Aorta (tissue), 5 donors: ENCODE measurements at places on chromosomes 7 and 10. TPM values are rescaled to one million over a fixed set of nuclear protein-coding genes. Genes with fewer than 3 reads are reported as not detected.

DNA sequence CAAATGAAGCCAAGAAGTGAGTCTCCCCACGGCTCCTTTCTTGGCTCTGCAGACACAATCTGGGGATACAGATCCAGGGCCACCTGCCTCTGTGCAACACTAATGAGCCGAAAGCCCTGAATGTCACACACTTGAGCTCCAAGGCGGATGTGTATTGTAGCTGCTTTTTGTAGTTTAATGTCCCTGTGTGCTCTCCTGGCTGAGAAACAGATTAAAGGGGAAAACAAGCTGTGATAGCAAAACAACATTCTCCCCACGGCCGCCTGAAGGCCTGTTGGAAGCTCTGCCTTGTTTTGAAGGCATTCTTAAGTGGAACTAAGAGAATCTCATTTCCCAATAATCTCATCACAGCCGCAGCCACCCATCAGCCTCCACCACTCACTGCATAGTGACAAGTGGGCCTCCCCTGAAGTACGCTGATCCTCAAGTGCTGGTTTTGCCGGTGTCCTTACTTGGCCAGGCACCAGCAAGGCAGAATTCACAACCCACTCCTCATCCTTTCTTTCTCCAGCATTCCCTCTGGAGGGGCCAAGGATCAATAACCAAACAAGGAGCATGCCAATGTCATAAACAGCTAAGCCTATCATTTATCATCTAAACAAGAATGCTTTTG lies 44.4 kb upstream of the AMPH start:
- H3K36me3 ChIP-seq: no peaks in the 10 kb centered on the region
- no peaks in the 10 kb centered on the region for H3K4me1 ChIP-seq
- DNase-seq: no peak
- no peak overlapping the region for H3K27ac ChIP-seq
- H3K27me3 ChIP-seq: no peaks in the 10 kb centered on the region
- no peak overlapping the region for H3K4me3 ChIP-seq

- no peaks in the 10 kb centered on the region for H3K36me3 ChIP-seq
- H3K4me3 ChIP-seq: no peak overlapping the region
- no peak overlapping the region for H3K27ac ChIP-seq
- DNase-seq: no peak
Observed at GRCh38 chr7:147771344-147771743, 819.2 kb upstream of the C7orf33 start.

DNA sequence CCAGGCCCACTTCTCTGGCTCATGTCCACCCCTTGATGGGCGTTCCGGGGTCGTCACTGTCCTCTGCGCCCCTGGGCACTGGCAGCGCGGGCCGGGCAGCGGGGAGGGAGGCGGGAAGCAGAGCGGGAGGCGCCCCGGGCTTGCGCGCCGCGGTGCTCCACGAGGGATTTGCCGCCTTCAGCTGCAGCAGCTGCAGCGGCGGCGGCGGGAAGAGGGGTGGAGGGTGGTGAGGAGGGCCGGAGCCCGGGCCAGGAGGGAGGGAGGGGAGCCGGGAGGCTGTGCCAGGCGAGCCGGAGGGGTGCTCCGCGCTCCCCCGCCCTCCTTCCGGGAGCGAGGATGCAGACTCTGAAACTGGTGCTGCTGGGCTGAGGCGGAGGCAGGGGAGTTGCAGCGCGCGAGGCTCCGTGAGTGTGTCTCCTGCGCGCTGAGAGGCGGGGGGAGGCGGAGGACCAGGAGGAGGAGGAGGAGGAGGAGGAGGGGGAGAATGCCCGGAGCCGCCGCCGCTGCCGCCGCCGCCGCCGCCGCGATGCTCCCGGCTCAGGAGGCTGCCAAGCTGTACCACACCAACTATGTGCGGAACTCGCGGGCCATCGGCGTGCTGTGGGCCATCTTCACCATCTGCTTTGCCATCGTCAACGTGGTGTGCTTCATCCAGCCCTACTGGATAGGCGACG lies at the start of gene LHFPL3:
Gene LHFPL3, plus strand, starts transcription at position 308 of the 674 bp plus-strand sequence.
- H3K27ac ChIP-seq: no peak within 1 kb of the TSS
- H3K4me3 ChIP-seq: peak within 1 kb of the TSS; percentile 2
- DNase-seq: no peak
- H3K4me1 ChIP-seq: no peaks in the 10 kb centered on the region

- H3K4me1 ChIP-seq: no peaks in the 10 kb centered on the region
- H3K36me3 ChIP-seq: no peaks in the 10 kb centered on the region
- no peak for DNase-seq
- H3K27ac ChIP-seq: no peak overlapping the region
Observed at GRCh38 chr10:99742254-99742653, 10.2 kb downstream of the CUTC start.

DNA sequence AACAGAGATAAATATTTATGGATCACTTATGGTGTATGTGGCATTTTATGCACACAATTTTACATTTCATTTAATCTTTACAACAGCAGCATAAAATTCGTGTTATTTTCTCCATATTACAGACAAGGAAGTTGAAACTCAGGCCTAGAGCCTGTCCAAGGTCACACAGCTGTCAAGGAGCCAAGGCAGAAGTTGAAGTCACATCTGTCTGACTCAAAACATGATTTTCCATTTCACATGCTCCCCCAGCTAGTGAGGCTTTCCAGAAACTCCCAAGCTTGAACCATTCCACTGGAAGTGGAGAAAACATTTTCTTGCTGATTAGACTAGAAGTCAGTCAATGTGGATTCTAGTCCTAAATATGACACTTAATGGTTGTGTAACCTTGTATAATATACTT lies 110.5 kb downstream of the HECTD2 start:
- DNase-seq: no peak
- H3K4me3 ChIP-seq: no peak overlapping the region
- H3K27ac ChIP-seq: no peak overlapping the region
- H3K4me1 ChIP-seq: peaks cover 3% of the 10 kb centered on the region

COL1A2 gene
- total RNA-seq: 844 TPM

LRRC4 gene
- total RNA-seq: 5.1 TPM

DNA sequence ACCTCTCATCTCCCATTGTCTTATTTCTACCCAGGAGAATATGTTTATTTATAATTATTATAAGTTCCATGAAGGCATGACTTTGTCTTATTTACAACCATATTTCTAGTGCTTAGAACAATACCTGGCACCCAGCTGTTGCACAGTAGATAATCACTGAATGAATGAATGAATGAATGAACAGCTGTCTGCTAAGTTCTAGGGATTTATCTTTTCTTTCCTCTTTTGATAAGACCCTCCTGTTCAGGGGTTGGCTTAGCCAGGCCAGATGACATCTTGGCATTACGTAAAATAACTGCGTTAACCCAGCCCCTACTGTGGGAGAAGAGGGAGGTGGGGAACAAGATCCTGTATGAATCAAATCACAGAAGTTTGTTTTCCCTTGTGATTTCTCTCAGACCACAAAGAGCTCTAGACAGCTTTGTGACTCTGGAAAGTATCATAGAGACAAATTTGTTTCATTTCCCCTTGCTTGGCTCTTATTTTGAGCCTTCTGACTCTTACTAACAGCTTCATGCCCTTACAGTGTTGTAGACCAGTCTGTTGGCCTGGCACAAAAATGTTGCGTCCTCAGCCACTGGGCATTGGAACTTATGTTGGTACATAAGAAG lies 8.4 kb downstream of the ZNF862 start:
- H3K36me3 ChIP-seq: peaks cover 3% of the 10 kb centered on the region
- no peaks in the 10 kb centered on the region for H3K4me1 ChIP-seq
- no peaks in the 10 kb centered on the region for H3K27me3 ChIP-seq
- DNase-seq: no peak
- H3K4me3 ChIP-seq: no peak overlapping the region

GRCh38 chr10:133044401-133044811 lies 43.3 kb upstream of the ADGRA1 start:
- H3K4me3 ChIP-seq: no peak overlapping the region
- DNase-seq: no peak
- H3K27ac ChIP-seq: no peak overlapping the region
- no peaks in the 10 kb centered on the region for H3K36me3 ChIP-seq
- H3K27me3 ChIP-seq: no peaks in the 10 kb centered on the region

DNA sequence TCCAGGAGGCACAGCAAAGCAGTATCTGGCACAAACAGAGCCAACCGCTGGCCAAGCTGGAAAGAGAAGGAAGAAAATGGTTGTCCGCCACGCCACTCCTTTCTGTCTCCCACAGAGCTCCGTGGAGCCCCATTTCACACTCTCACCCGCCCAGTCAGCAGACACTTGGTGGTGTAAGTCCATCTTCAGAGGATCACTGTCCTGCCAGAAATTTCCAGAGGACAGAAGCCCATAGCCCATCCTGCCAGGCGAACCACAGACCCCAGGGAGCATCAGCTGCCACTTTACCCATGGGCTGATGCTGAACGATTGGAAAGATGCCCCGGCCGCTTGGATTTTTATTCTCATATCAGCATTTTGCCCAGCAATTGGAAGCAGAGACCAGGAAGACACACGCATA lies 144.7 kb upstream of the LYZL2 start:
- no peaks in the 10 kb centered on the region for H3K36me3 ChIP-seq
- no peak overlapping the region for H3K4me3 ChIP-seq
- DNase-seq: no peak
- H3K27ac ChIP-seq: no peak overlapping the region
- no peaks in the 10 kb centered on the region for H3K27me3 ChIP-seq

GRCh38 chr7:3518546-3518945 lies 217.5 kb downstream of the SDK1 start:
- peaks cover 2% of the 10 kb centered on the region for H3K4me1 ChIP-seq
- H3K27ac ChIP-seq: no peak overlapping the region
- H3K4me3 ChIP-seq: no peak overlapping the region
- H3K27me3 ChIP-seq: no peaks in the 10 kb centered on the region
- DNase-seq: no peak

DNA sequence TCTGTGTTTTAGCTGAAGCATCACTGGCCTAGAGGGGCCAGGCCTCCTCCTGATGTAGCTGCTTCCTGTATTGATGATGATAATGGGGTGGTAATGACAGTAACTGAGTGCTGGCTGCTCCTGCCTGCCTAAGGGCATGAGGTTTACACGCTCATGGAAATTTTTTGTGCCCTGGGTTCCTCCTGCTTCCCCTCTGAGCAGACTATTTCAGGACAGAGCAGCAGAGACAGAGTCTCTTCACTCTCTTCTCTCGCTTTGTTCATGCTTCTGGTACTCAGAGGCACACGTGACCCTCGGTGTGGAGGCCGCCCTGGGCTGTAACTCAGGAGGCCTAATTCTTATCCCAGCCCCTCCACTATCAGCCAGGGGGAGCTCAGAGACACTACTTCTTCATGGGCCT lies 27.9 kb downstream of the LRRC20 start:
- no peak overlapping the region for H3K27ac ChIP-seq
- no peaks in the 10 kb centered on the region for H3K4me1 ChIP-seq
- H3K36me3 ChIP-seq: no peaks in the 10 kb centered on the region

GRCh38 chr7:82273886-82274285 lies 169.7 kb downstream of the CACNA2D1 start:
- DNase-seq: no peak
- no peak overlapping the region for H3K4me3 ChIP-seq
- H3K27me3 ChIP-seq: no peaks in the 10 kb centered on the region

DNA sequence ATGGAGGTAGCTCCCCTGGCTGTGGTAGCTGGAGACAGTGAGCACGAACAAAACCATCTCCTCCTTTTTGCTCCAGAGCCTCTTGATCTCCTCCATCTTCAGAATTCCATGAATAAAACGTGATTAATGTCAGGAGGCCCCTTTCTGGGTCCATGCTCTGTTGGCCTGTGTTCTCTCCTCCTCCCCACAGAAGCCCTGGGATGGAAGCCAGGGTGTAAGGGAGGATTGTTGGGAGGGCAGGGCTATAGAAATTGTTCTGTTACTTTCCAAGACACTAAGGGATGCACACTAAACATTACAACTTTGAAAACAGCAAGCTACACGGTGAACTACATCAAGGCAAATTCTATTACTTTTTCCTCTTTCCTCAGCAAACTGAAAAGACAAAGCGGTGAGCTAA lies 96.3 kb downstream of the RNF216 start:
- peaks cover 1% of the 10 kb centered on the region for H3K36me3 ChIP-seq
- H3K4me3 ChIP-seq: no peak overlapping the region
- H3K27me3 ChIP-seq: no peaks in the 10 kb centered on the region
- peaks cover 7% of the 10 kb centered on the region for H3K4me1 ChIP-seq

GRID1 gene
- 3.8 TPM for total RNA-seq

DNA sequence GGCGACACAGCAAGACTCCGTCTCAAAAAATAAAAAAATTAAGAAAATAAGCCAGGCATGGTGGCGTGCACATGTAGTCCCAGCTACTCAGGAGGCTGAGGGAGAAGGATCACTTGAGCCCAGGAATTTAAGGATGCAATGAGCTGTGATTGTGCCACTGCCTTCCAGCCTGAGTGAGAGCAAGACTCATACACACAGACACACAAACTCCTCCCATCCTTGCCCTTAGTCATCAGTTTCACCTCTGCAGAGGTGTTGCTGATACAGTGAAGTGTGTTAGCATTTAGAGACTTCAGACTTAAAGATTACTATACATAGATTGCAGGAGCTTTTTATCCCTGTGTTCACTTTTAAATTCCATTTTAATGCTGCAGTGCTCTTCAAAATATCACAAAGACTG lies 5.5 kb upstream of the H2AZ2 start:
- H3K4me3 ChIP-seq: no peak overlapping the region
- H3K27me3 ChIP-seq: no peaks in the 10 kb centered on the region
- no peak for DNase-seq
- H3K27ac ChIP-seq: no peak overlapping the region
- H3K36me3 ChIP-seq: no peaks in the 10 kb centered on the region

- no peaks in the 10 kb centered on the region for H3K4me1 ChIP-seq
- no peak overlapping the region for H3K4me3 ChIP-seq
- no peaks in the 10 kb centered on the region for H3K27me3 ChIP-seq
- H3K27ac ChIP-seq: no peak overlapping the region
- no peak for DNase-seq
Observed at GRCh38 chr7:132248841-132249240, 327.4 kb downstream of the PLXNA4 start.

NPC1L1 gene
- 0.39 TPM for total RNA-seq

DNA sequence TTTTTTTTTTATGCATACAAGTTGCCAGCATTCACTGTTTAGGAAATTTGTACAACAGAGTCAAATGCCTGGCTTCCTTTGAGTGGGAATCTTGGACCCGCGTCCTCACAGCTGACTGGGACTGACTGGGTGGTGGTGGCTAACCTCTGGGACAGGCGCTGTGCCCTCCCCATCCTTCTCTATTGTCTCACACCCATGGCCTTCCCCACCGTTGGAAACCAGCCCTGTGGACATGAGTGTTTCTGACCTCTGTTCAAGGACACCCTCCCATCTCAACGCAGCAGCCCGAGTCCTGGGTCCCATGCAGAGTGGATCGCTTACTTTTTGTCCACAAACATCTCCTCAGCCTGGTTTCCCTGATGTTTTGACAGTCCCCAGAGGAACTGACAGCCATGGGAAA lies 125.1 kb upstream of the PPIF start:
- DNase-seq: no peak
- H3K27ac ChIP-seq: no peak overlapping the region
- no peaks in the 10 kb centered on the region for H3K36me3 ChIP-seq
- H3K27me3 ChIP-seq: no peaks in the 10 kb centered on the region

- H3K4me3 ChIP-seq: no peak overlapping the region
- DNase-seq: no peak
- no peaks in the 10 kb centered on the region for H3K27me3 ChIP-seq
- H3K27ac ChIP-seq: no peak overlapping the region
- H3K36me3 ChIP-seq: no peaks in the 10 kb centered on the region
Observed at GRCh38 chr10:53601260-53601875, 828.8 kb upstream of the MBL2 start.

GRCh38 chr7:156998988-156999957 lies 11.2 kb downstream of the MNX1 start:
- DNase-seq: no peak
- no peaks in the 10 kb centered on the region for H3K27me3 ChIP-seq
- H3K27ac ChIP-seq: no peak overlapping the region
- H3K36me3 ChIP-seq: no peaks in the 10 kb centered on the region
- H3K4me3 ChIP-seq: peak overlapping the region; percentile 37
- H3K4me1 ChIP-seq: no peaks in the 10 kb centered on the region
